Stimulated activated CD8-positive, alpha-beta memory T cell treated with anti-CD3 and anti-CD28 coated beads, Interleukin-7, amount 100 ng/mL, for 1 hour (primary cell): ENCODE measurements at places on chromosomes 12 and 14.

DNA sequence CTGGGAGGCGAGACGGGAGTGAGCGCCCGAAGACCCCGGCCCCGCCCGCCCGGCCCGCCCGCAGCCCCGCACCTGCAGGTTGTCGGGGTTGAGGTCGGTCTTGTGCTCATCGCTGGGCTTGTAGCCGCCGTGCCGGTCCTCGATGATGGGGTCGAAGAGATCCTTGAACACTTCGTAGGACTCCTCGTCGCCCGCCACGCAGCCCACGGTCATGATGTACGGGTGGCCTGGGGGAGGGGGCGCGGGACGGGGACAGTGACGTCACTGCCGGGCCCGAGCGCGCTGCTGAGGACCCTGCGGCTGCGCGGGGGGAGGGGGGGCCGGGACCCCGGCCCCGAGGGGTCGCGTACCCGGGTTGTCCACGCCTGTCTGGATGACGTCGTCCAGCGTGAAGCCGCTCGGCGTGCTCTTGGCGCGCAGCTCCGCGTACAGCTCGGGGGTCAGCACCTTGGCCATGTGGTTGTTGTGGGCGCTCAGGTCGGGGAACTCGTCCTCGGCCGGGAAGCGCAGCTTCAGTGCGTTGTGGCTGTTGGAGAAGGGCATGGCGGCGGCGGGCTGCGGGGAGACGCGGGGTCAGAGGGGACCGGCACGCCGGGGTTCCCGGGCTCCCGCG, 573 bp downstream of the CKB start:
- no peak for DNase-seq

GRCh38 chr14:21987937-21988336, 314.3 kb upstream of the OR4E1 start:
- DNase-seq: no peak

GRCh38 chr14:59863806-59864525, 6.6 kb downstream of the RTN1 start:
- DNase-seq: no peak

DNA sequence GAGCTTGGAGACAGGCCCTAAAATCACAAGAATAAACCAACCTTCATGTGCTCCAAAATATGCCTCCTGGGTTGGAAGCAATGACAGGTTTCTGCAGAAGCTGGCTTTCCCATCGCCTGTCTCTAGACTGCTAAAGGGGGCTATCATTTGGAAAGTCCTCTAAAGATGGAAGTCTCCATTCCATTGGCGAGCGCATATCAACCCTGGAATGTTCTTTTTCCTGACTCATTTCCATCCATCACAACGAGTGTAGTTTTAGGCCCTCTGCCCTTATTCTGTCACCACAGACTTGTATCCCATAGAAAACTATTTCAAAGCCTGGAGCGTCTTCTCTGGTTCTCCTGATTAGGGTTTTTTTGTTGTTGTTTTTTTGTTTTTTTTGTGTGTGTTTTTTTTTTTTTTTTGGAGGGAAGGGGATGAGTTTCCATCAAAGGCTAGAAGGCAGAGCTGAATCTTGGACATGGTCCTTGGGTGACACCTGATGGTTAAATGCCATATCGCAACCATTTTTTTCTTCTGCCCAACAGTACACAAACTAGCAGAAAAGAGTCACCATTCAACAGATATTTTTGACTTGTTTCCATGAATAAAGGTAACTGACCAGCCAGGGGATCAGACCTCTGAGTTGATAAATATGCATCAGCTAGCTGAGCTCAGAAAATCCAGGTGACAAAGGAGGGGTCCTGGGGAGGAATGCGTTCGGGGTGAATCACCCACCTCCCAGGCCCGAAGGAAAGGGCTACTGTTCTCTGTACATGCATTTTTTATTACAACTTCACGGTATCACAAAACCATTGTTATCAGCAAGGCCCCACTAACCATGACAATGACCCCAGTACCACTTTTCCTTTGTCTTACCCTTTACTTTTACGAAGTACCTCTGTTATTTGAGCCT, 40.5 kb downstream of the KCNA5 start:
- DNase-seq: no peak

- no peak for DNase-seq
Observed at GRCh38 chr14:31971612-31972011, 105.5 kb upstream of the ARHGAP5 start.

GRCh38 chr14:104598039-104598909, 6.3 kb downstream of the TMEM179 start:
- no peak for DNase-seq

DNA sequence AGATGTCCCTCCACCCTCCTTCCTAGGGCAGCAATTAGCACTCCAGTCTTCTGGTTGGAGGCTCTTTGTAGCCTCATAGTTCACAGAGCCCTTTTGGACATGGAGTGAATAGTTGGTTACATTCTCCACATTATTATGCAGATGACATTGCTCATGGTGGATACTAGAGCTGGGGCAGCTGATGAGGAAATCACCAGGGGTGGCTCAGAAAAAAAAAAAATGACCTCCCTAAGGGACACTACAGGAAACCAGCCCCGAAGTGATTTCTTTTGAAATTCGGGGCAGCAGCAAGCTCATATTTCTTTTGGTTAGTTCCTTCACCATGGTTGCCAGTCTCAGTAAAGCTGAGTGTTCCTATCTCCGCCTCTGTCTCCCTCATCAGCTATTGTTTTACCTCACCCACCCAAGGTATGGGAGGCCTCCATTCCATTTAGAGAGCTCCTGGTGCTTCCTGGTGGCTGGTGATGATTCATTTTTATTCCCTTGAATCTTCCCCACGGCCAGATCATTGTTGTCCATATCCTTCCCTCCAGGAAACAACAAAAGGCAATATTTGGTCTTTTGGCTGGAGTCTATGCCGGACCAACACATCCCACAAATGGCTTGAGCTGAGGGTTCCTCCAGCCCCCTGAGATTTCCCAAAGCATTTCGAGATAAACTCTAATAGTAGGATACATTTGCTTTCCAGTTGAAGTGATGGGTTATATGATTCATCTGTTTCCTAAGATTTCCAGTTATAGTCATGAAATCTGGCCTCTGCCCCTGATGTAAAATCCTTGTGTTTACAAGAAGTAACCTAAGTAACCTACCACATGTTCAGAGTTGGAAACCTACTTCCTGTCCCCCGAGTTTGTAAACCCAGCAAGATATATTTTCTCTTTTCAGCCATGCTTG, 56.2 kb upstream of the NID2 start:
- no peak for DNase-seq

- no peak for DNase-seq
Observed at GRCh38 chr12:93453633-93454032, 11.9 kb upstream of the UBE2N start.

GRCh38 chr14:99535448-99535847, 54.2 kb downstream of the CCNK start:
- DNase-seq: no peak

DNA sequence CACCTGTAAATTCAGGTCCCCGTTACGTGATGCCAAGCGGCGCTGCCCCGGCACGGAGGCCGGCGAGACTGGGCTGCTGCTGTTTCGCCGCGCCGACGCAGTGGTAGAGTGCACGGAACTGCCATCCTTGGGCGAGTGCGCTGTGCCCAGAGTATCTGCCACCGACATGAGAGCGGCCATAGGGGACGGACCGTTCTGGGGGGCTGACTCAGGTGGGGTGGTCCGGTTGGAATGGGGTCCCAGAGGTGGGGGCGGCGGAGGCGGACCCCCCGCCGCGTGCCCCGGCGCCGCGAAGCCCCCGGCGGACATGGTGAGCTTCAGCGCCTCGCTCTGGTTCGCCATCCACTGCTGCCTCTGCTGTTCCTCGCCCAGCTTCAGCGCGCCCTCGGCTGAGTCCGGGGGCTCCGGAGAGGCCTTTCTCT, 2.8 kb downstream of the IRF2BPL start:
- no peak for DNase-seq

DNA sequence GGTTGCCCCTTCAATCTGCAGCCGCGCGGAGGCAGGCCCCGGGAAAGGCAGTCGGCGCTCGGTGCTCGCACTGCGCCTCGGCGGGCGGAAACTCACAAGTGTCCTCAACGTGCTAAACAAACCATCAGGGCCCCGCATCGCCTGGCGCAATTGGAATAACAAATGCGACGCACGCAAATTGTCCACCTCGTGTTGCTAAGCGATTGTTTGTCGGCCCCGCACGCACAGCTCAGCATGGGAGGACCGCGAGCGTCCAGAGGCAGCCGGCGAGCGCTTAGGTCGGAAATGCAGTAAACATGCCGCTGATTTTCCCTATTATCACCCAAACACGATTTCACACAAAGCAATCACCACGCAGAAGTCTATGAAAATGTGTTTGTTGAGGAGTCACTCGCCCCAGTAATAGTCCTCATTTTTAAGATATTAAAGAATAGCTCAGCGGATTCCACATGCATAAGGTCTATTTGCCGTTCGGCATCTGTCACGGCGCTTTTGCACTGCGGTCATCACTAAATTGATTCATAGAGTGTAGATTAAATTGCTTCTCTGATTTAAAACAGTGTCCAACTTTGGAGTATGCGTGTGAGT, 3.2 kb upstream of the GSC start:
- no peak for DNase-seq

GRCh38 chr12:26918321-26919215, 19.2 kb downstream of the INTS13 start:
- no peak for DNase-seq

GRCh38 chr12:53499266-53500141, at the start of gene MAP3K12:
Gene MAP3K12 (minus strand): TSS chr12:53499458. CDS start chr12:53487391, 12,067 bp downstream.
- DNase-seq: peak; percentile 18

DNA sequence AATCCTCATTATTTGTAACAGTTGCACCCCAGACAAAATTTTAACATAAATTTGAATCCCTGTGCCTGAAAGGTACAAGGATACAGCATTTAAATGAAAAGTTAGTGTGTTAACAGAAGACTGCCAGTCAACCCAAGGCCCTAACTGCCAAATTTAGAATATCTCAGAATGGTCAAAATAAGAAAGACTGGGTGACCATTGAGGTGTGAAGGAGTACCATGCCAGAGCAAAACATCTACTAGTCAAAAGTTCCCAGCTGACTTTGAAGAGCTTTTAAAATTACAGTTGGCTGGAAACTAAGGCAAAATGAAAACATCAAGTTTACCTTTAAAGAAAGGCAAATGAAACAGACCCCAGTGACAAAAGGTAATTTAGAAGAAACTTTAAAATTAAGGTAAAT, 18.4 kb downstream of the SAV1 start:
- no peak for DNase-seq

DNA sequence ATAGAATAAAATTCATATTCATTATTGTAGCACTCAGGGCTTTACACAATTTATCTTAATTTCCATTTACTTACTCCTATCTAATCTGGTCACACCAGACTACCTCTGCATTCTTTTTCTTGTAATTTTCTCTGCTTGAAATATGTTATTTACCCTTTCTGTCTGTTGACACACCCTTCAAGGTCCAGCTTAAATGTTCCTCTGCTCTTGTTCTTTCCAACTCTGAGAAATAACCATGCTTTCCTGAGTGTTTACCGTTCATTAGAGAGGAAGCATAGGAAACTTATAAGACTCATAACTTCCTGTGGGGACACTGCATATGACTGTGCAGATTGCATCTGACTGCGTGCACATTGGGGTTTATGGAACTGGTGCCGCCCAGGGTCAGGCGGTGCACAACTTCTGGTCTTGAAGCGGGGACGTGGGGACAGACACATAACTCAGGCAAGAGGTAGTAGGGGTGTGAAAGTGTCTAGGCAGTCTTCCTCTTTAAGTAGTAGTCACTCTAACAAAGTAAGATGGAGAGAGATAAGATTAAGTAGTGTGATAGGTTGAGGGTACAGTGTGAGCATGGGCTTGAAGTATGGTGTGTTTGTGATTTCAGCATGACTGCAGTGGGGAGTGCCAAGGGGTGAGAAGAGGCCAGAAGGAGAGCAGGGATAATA, 42.6 kb upstream of the FOXJ2 start:
- peak; percentile 25 for DNase-seq

DNA sequence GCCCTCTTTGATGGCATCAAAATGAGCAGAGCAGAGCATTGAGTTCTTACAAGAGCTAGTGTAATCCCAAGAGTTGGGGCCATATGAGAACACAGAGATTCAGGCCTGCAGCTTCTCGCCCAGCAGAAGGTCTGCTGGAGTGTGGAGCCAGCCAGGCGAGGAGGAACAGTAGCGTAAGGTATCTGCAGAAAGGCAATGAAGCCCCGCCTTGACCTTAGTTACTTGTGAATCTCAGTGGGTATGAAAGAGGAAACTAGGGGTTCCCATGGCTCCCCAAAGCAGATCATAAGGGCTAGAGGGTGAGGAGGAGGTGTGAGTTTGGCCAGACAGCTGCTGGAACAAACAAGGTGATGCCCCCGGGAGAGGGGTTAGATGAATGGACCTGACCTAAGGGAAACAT, 49.4 kb downstream of the SLC8A3 start:
- no peak for DNase-seq

GRCh38 chr14:105987563-105987962, 461.2 kb downstream of the TMEM121 start:
- no peak for DNase-seq

- no peak for DNase-seq
Observed at GRCh38 chr12:18483698-18484325, 222.5 kb downstream of the PIK3C2G start.

DNA sequence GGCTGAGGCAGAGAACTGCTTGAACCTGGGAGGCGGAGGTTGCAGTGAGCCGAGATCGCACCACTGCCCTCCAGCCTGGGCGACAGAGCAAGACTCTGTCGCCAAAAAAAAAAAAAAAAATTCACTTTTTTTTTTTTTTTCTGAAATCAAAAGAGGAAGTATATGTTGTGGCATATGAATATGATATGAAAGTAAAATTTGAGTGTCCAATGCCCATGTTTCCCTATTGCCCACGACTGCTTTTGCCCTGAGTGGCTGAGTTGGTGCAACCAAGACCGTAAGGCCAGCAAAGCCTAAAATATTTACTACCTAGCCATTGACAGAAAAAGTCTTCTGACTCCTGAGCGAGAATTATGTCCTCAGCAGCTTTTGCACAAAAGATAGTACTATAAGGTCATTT, 101.7 kb upstream of the PARP11 start:
- no peak for DNase-seq

DNA sequence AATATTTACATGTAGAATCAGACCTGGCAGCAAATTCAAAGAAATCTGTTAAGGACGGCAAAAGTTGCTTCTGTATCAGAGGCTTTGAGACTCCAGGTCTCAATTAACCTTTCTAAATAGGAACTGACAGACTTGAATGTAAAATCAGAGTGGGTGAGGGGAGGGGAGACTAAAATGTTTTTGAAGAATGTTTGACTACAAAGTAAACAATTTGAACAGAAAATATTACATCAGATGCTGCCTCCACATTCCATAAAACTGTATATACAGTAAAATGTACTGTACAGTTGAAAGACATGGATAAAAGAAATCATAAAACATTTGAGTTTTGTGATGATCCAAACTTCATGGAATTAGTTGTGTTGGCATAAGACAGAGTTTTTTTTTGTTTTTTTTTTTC, 49.5 kb upstream of the POC1B start:
- DNase-seq: no peak

DNA sequence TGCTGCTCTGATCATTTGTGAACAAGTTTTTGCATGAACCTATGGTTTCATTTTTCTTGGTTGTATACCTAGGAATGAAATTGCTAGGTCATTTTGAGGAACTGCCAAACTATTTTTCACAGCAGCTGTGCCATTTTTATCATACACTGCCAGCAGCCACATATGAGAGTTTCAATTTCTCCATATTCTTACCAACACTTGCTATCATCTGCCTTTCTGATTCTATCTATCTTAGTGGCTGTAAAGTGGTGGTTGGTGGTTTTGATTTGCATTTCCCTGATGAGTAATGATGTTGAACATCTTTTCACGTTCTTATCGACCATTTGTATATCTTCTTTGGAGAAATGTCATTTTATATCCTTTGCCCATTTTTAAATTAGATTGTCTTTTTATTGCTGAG, 146.1 kb downstream of the C12orf75 start:
- no peak for DNase-seq

- no peak for DNase-seq
Observed at GRCh38 chr12:104182144-104182543, 33.4 kb upstream of the TXNRD1 start.
